ENCODE measurements at places on chromosomes 2 and 18. TPM values are rescaled to one million over a fixed set of nuclear protein-coding genes. Genes with fewer than 3 reads are reported as not detected.

Gene SLC4A1AP
- 15.6 TPM for total RNA-seq

Gene LIPG
- 118 TPM for total RNA-seq

Gene GTF3C2
- total RNA-seq: 42.2 TPM

Gene CYP27A1
- 2.7 TPM for total RNA-seq

Gene RGPD3
- total RNA-seq: 0.08 TPM

Gene SGPP2
- 0.08 TPM for total RNA-seq

Gene LAMA1
- 20.2 TPM for total RNA-seq

Gene PDIA6
- 561 TPM for total RNA-seq

Gene TNS1
- total RNA-seq: 0.39 TPM

Gene WNT10A
- total RNA-seq: 4.2 TPM

Gene PAX3
- not detected for total RNA-seq

Gene SLC4A5
- not detected for total RNA-seq

Gene SCG2
- total RNA-seq: not detected

Gene LINC00305
- total RNA-seq: not detected

Gene SCN3A
- total RNA-seq: not detected

Gene PARD3B
- total RNA-seq: 0.42 TPM

Gene UGT1A10
- not detected for total RNA-seq

Gene SPP2
- total RNA-seq: not detected

Gene HAT1
- 69.1 TPM for total RNA-seq

Gene LMAN2L
- 16.2 TPM for total RNA-seq

Gene SOS1
- 7.7 TPM for total RNA-seq

Gene SERPINB11
- not detected for total RNA-seq

Gene FAM228A
- total RNA-seq: not detected

Gene MCFD2
- 56.8 TPM for total RNA-seq

Gene MEP1B
- total RNA-seq: not detected

Gene KIF5C
- total RNA-seq: under 0.01 TPM

Gene IL1B
- 298 TPM for total RNA-seq

Gene KLHL41
- not detected for total RNA-seq

Gene HAAO
- total RNA-seq: not detected

Gene UNC50
- 49.7 TPM for total RNA-seq

Gene KCNF1
- total RNA-seq: 0.04 TPM
